Inflammatory macrophage (primary cell): ENCODE measurements at places on chromosomes 3 and 15.

GRCh38 chr15:81863162-81863561 lies 182.7 kb downstream of the MEX3B start:
- DNase-seq: no peak

GRCh38 chr3:64648927-64649906 lies 38.6 kb downstream of the ADAMTS9 start:
- DNase-seq: no peak

GRCh38 chr3:83938491-83938890 lies 1020.3 kb upstream of the CADM2 start:
- DNase-seq: no peak

DNA sequence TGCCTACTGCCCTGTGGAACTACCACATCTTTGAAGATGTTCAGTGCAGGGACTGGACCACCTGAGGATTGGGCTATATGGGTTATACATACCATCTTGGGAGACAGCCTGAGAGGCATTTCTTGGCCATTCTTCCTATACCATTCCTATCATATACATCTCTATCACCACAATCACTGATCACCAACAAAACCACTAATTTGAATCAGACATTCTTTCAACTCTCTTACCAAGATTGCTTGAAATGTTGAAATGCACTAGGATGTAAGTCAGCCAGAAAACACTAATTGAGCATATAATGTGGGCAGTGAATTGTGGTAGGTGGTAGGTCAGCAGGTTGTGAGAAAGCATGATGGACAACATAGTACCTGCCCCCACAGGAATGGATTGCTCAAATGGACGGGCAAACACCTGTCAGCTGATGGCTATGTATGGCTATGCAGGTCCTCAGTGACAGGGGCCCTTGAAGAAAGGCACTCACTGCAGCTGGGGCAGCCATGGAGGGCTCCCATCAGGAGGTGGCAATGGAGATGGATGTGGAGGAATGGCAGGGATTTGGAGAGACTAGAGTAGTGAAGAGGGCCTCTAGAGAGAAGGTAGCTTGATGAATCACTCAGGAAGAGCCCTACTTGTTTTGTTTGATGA lies 49.1 kb downstream of the AMOTL2 start:
- no peak for DNase-seq

DNA sequence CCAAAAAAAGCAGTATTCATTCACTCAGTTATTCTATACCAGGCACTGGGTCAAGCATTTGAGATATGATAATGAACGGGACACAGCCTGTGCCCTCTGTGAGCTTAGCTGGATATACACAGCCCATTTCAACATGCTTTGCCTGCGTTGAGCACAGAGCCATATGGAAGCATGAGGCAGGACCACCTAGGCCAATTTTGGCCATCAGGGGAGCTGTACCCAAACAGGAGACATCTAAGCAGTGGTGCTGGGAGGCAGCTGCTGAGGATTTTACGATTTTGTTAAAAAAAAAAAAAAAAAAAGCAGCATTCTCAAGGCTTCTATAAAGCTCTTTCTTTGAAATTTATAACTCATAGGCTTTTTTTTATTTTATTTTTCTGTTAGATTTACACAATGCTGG lies 87.2 kb upstream of the SLC2A2 start:
- no peak for DNase-seq

DNA sequence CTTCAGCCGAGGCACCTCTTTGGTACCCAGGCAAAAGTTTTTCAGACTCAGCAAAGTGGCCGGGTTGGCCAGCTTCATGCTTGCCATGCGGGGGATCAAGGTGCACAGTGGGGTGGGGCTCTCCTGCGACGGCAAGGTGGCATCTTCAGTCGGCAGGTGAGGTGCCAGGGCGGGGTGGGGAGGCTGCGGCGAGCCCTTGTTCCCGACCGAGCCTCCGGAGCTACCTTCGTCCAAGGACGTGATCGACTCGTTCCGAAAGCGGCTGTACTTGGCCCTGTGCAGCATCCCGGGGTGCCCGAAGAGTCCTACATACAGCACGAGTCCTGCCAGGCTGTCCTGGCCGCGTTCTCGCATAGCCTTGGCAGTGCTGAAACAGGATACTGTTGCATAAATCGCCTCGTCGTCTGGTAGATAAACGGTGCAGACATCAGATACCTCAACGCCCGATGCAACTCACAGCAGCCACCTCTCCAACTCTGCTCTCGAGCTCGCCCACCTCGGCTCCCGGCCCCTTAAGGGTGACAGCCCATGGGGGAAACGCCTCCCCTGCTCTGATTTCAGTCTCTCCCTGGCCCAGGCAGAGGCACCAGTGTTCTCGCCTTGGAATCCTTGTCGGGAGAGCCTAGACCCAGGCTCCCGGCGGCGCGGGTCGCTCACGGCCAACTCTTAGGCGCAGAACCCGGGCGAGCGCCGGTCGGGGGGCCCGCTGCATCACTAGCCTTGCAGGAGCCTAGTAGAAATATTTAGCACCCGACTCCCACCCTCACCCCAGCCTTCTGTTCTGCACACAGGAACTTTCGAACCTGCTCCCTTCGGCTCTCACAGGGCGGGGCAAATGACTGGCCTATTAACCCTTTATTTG lies 826 bp downstream of the SHC4 start:
- no peak for DNase-seq
